ENCODE measurements at places on chromosomes 7 and 10.
A peak's percentile ranks its signal among the peaks of the same experiment; 100 is the strongest.

GRCh38 chr7:40758590-40758989 lies 623.8 kb downstream of the SUGCT start:
- DNase-seq: no peak

GRCh38 chr10:121268363-121268762 lies 329.9 kb downstream of the FGFR2 start:
- no peak for DNase-seq

GRCh38 chr10:103845972-103846371 lies 9.4 kb downstream of the SH3PXD2A start:
- peak; percentile 44 for DNase-seq

- DNase-seq: no peak
These were observed 973.5 kb downstream of the ANKRD7 start for GRCh38 chr7:119197877-119198527.

DNA sequence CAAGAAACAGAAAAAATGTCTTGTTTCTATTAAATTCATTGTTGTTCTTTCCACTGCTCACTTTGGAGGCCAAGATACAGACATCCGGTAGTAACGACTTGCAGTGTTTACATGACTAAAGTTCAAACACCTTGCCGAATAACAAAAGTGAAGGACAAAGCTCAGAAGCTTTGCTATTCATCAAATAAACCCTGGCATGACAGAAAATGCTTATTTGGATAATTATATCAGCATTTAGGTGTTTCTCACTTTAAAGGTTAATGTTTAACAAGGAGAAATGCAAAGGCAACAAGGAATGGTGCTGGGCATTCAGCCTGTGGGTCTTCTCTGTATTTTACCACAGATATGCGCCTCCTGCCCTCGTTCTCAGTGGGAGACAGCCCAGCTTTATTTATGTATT lies 5.4 kb upstream of the PTF1A start:
- DNase-seq: no peak

DNA sequence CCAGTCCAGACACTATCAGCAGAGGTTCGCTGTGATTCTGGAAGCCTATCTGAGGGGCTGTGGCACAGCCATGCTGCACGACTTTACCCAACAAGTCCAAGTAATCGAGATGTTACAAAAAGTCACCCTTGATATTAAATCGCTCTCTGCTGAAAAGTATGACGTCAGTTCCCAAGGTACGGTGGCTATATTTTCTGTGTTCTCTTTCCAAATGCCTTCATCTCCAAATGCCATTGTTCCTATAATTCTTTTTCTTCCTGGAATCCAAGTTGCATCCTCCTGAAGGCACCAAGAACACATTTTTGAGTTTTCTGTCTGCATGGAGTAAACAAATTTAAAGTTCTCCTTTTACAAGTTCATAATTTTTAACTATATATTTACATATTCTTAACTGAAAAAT lies 7.7 kb downstream of the PIK3CG start:
- no peak for DNase-seq

- no peak for DNase-seq
These were observed 207.4 kb downstream of the DIP2C start for GRCh38 chr10:482051-482501.

- no peak for DNase-seq
These were observed 79.3 kb downstream of the DNAJB9 start for GRCh38 chr7:108648989-108649388.

- DNase-seq: no peak
These were observed 11.2 kb downstream of the GPR146 start for GRCh38 chr7:1055491-1055955.

DNA sequence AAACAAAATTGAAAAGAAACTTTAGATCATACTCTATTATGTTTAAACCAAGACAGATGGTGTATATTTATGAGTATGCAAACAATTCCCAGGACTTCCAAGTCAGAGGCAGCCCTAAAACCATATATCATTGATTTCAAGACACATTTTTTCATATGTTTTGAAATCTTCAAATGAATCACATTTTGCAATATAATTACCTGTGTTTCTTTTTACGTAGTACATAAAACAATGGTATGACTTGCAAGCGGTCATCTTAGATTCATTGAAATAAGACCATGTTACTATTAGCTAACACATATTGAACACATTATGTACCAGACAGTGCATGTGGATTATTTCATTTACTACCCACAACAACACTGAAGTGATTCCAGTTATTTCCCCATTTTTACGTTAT lies 14.9 kb downstream of the SMURF1 start:
- DNase-seq: no peak

DNA sequence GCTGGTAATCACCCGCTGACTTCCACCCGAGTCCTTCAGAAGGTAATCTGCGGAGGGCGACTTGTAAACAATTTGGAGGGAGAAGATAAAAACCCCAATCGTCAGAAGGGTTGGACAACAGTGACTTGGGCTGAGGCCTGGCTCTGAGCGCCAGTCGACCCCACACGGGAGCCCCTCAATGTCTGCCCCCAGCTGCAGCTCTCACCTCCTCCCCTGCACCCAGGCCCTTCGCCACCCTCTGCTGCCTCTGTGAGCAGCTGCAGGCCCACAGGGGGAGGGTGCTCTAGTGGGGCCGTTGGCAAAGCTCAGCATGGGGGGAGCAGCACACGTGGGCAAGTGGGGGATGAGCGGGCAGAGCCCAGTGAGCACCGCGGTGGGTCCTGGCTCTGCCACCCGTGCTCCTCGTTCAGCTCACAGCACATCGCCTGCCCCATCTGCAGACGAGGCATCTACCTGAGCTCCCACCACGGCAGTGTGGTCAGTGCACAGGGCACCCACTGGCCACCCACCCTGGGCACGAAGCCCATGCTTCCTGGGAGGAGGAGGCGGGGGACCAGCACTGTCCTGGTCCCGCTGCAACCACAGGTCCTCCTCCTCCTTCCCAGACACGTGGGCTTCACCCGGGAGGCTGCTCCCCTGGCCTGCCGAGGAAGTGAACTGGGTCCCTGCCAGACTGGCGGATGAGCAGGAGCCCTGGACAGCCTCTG lies 280.5 kb downstream of the ELFN1 start:
- no peak for DNase-seq

DNA sequence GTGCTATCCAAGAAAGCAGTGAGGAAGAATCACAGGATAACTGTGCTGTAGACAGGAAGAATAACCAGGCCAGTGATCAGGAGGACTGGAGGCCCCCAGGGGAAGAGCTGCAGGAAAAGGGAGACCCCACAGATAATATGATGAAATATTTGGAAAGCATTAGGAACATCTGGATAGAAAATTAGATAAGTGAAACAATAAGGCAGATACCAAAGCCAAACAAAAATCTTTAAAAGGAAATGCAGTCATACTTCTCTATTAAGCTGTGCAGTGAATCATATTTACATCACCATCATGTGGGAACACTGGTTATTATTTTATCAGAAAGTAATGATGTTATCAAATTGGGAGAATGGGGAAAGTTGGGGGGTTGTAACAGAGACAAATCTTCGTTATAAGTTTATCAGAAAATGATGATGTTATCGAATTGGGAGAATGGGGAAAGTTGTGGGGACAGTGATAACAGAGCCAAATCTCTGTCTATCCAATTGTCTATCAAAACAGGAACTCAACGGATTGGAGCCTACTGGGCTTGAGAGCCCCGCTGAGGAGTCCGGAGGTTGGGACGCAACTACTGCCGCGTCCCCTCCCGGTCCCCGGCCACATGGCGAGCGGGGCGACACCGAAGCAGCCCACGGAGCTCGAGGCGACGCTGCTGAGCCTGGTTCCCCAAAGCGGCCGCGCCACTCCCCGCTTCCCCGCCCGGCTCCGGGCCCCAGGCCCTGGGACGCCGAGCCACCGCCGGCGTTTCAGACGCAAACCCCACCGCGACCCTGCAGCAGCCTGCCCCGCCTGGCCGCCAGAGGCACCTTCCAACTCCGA lies 14.0 kb upstream of the RALA start:
- DNase-seq: peak; percentile 17

DNA sequence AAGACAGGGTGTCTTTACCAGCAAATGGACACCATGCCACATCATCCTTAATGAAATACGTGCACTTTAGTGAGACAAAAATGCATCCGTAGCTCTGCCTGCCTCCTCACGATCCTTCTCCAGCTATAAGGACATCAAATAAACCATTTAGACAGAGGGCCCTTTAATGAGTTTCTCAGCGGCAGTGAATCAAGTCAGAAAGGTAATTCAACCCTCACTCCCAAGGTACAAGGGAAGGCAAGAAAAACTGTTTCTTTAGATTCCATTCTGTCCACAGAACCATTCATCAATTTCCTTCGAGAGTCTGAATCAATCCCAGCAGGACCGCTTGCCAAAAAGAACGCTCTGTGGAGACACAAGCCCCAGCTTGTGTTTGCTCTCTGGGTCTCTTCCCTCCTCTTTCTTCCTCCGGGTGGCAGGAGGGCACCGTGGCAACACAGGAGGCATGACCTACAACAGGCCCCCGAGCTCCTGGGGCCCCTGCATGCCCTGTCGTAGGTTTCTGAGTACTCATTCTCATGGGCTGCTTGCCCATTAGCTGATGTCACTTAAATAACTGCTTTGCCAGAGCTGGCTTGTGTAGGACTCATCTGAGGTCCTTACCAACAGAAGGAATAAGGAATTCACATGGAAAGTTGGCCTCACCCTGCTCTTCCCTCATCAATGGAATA lies 297.8 kb upstream of the PRKCQ start:
- DNase-seq: no peak

DNA sequence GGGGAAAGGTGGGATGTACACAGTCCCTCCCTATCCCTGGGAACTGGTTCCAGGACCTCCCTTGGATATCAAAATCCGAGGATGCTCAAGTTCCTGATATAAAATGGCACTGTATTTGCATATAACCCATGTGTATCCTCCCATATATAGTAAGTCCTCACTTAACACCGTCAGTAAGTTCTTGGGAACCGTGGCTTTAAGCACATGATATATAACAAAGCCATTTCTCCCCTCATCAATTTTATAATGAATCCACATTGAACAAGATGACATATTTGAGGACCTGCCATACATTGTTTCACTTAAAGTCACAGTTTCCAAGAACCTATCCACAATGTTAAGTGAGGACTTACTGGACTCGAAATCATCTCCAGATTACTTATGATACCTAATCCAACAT lies 5.4 kb downstream of the CRYGN start:
- no peak for DNase-seq

- no peak for DNase-seq
These were observed 20.0 kb downstream of the SMKR1 start for GRCh38 chr7:129522088-129522970.

GRCh38 chr7:157309988-157310668 lies 26.7 kb upstream of the DNAJB6 start:
- no peak for DNase-seq

GRCh38 chr7:154837622-154838021 lies 165.3 kb downstream of the PAXIP1 start:
- DNase-seq: no peak

GRCh38 chr7:98616381-98617050 lies 569 bp upstream of the NPTX2 start:
- no peak for DNase-seq

- no peak for DNase-seq
These were observed 176.1 kb upstream of the KLF6 start for GRCh38 chr10:3961082-3961481.

- DNase-seq: no peak
These were observed 138.4 kb downstream of the CREB5 start for GRCh38 chr7:28550580-28551186.

DNA sequence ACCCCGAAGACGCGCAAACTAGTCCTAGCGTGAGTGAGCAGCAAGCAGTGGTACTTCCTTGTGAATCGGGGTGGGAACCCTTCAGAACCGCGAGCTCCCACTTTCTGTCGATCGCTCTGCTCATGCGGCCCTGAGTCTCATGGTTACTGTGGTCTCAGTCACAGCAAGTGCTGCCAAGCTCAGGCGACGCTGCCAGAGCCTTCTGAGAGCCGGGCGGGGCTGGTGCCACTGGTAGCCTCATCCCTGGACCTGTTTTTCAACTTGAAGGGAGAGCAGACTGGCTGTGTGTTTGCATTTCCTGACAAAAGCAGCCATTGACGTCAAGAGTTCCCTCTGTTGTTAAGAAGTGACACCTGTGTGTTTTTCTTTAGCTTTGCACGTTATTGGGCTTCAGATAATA lies 32.9 kb upstream of the BHLHA15 start:
- no peak for DNase-seq

DNA sequence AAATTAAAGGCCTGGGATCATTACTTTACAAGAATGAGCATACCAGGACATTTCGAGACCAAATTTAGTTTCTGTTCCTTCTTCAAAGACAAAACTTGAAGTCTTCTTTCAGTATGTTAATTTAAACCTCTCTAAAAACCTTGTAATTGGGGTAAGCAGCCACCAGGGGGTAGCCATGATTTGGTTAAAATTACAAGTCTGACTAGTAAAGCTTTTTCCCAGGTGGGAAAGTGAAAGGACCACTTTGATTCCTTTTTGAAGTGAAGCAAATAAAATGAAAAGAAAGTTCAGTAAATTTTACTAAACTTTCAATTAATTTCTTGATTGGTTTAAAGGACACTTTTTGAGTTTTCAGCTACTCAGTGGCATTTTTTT lies 294.3 kb downstream of the BBS9 start:
- no peak for DNase-seq

- DNase-seq: no peak
These were observed 9.9 kb upstream of the ARHGAP22 start for GRCh38 chr10:48614481-48615390.

GRCh38 chr7:151761231-151761630 lies 115.7 kb downstream of the PRKAG2 start:
- DNase-seq: no peak

- no peak for DNase-seq
These were observed 101.0 kb downstream of the SMURF1 start for GRCh38 chr7:99042957-99043356.

- DNase-seq: no peak
These were observed 5.7 kb upstream of the GRID1 start for GRCh38 chr10:86372119-86372783.

GRCh38 chr7:131747658-131748232 lies 191.3 kb upstream of the PODXL start:
- no peak for DNase-seq

GRCh38 chr10:131710142-131710861 lies 190.5 kb upstream of the PPP2R2D start:
- DNase-seq: no peak

DNA sequence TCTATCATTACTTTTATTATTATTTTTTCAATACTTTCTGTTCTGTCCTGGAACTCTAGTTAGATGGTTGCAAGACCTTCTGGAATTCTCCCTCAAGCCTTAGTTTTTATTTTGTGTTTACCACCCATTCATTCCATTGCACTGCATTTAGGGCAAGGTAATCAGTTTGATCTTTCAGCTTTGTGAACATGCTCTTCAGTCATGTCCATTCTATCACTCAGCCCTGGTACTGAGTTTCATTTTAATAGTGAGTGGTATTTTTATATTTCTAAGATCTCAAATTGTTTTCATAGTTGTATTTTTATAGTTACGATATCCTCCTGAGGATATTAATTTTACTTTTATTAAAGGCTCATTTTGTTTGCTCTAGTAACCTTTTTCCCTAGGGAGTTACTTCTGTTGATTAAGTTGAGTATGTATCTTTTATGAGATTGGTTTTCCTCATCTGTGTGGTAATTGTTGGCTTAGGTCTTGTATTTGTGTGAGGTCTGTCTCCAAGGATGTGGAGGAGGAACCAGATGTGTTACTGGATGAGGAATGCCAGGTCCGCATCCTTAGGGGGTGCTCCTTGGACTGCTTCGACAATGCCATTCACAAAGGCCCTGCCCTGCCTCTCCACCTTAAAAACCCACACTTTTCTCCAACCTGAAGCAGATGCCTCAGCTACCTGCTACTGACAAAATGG lies 46.7 kb upstream of the RAB18 start:
- DNase-seq: no peak
